ENCODE measurements at places on chromosomes 3 and 15.

DNA sequence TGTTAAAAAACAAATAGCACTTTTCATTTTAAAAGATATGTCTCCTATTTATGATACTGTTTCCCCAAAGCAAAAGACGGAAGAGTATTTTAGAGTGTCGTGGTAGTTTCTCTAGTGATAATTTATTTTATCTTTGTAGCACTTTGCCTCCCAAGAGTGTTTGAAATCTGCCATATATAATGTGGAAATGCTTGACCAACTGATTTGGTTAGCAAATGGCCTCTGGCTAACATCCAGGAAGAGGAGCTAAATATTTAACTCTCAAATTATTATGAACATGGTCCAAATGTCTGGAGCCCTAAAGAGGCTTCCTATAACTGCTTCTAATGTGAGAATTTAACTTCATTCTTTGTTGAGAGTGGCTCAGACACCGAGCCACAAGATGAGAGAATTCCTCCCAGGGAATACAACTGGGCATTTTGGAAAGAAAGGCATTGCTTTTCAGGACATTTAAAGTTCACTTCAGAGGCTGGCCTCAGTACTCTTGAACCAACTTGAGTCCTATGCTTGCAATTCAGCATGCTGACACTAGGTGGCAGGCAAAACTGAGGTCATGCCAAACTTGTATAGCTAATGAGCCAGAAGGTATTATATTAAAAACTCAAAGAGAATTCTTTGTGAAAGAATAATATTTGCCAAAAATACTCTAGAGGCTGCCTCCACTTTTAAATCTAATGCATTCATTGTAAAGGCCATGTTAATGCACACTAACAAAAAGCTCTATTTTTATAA is 104.5 kb downstream of the RARB start:
- DNase-seq, result peak; percentile 3

DNA sequence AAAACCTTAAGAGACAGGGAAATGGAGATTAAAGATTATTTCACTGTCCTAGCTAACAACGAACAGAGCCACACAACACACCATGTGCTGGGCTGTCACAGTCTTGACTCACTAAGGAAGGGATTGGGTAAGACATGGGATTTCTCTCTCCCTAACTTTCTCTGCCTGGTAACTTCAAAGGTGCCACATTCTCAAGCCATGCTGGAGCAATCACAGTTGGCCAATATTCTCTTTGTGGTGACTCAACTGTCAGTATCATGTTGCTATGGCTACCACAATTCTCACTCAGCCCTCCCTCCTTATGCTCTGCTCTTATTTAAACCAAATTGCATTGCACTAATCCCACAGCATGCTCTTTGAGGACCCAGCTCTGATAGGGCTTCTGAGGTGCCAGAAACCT is 74.0 kb downstream of the OXNAD1 start:
- no peak for DNase-seq

DNA sequence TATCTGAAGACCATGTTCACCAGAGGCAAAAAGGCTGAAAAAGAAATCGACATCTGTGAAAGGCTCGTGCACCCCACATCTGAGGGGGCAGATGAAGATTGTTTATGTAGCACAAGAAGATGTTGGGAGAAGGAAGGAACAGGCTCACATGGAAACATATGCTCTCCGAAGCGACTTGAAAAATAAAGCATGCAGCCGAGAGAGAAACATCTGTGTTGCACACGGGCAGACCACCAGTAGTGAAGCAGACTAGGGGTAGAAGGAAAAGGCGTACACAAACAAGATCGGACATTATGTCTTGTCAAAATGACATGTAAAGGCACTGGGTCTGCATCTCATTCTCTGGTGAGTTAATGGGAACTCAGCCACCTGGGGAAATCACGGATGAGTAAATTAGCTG is 356.5 kb downstream of the ZIC4 start:
- no peak for DNase-seq

DNA sequence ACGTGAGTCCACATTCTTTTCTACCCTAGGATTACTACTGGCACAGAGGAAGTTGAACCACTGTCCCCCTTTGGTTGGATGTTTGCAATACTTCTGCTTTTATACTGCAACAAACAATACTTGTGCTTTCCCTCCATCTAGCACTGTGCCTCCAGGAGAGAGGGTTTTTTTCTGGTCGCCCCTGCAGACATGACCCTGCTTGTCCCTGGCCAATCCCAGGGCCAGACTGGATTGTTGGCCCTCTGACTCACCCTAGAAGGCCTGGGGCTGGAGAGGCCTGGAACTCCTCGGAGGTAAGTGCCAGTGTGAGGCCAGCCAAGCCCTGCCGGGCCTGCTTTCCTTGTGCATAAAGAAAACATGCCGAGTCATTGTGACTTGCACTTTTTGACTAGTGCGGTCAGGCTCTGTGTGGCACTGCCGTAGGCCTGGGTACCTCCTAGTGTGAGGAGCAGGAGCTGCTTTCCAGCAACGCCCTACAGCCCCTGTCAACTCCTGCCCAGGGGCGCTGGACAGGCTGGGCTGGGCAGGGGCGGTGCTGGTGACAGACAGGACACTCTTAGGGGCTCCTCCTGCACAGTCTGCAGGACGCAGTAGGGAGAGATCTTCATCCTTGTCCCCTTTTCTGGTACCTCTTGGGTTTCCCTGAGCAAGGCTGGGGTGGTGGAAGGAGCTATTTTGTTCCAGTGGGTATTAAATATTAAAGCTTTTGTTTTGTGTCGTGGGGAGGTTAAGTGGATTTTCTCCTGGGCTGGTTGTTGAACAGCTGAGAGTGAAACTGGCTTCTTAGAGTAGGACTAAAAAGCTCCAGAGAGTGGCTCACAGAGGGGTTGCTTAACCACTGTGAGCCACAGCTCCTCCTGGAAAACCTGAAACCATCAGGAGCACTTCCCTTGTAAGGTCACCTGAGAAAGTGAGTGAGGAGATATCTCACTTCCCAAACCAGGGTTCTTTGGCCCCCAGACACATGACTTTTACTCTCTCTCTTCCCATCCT is 14.4 kb upstream of the TKT start:
- DNase-seq, result no peak

- DNase-seq, result no peak
Observed at GRCh38 chr3:113685956-113686721, 10.3 kb downstream of the USF3 start.

GRCh38 chr3:194588236-194588635 is 45.0 kb downstream of the TMEM44 start:
- DNase-seq, result no peak

DNA sequence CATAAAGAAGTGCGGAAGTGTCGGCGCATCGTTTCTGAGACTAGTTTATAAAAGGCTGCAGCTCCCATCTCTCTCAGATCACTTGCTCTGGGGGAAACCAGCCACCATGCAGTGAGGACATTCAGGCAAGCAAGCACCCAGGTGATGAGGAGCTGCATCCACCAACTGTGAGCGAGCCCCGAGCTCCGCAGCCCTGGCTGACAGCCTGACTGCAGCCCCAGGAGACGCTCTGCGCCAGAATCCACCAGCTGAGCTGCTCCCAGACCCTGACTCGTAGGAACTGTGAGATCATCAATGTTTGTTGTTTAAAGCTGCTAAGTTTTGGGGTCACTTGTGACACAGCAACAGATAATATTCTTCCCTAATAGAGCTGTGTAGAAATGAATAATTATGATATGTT is 5.0 kb upstream of the TM2D3 start:
- no peak for DNase-seq

GRCh38 chr15:20355256-20355868 is 186.2 kb downstream of the GOLGA6L6 start:
- DNase-seq, result no peak

GRCh38 chr15:69727121-69727924 is 274.7 kb downstream of the RPLP1 start:
- DNase-seq, result no peak

- no peak for DNase-seq
Observed at GRCh38 chr3:138046955-138047354, 37.0 kb downstream of the CLDN18 start.

GRCh38 chr3:137259089-137259488 is 301.3 kb downstream of the IL20RB start:
- no peak for DNase-seq

DNA sequence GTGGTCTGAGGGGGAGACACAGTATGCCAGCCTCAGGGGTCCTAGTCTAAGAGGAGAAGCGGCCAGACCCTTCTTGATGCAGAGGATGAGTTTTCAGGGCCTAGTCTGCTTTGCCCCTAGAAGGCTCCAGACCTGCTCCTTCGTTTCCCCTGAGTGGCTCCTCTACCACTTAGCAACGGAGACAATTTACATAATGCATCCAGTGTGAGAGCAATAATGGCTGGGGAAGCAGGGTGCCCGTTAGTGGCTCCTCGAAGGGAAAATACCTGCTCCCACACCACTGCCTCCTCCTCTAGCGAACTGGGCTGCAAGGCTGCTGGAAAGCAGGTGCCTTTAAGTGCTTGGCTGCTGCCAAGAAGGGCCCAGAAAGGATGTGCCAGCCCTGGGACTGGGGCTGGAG is 38.9 kb downstream of the CACNA2D2 start:
- no peak for DNase-seq

DNA sequence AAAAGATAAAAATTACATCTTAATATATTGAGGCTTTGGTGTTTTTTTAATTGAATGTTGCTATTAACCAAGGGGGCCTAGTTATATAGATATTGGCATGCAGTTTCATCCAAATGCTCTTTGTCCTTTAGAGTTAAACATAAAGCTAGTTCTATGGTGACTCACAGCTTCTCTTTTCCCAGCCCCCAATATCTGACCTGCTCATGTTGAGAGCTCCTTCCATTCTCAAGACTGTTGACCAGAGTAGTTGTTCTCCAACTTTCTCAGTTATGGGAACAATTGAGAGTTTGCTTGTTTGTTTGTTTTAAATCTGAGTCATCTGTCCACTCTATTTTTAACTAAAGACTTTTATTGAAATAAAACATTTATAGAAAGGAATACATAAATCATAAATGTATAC is 15.8 kb upstream of the RARB start:
- DNase-seq, result no peak

DNA sequence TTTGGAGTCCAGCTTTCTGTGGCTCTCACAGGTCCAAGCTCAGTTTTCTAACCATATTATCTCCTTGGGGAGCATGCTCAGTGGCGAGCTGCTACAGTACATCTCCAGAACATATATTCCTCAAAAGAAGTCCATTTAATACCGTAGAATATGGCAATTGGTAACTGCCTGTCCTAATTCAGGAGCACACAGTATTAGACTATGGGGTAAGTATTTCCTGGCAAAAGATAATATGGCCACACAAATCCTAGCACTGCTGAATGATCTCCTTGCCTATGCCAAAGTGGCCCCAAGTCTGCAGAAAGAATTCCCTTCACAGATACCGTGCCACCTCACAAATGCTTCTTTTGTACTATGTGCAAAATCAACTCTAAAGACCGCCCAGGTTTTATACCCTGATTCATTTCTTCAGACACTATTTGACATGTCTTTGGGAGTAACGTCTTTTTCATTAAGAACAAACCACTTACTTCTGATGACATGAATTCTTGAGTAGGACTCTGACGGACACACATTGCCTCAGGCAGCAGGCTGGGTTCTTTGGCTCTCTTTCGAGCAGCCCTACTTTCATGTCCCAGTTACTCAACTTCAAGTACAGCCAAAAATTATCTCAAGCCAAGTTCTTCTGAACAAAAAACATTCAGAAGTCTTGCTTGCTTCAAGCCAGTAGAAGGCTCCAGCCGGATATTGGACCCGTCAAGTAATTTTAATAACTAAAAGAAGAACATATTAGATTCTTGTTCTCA is 368.3 kb upstream of the DCBLD2 start:
- DNase-seq, result no peak

DNA sequence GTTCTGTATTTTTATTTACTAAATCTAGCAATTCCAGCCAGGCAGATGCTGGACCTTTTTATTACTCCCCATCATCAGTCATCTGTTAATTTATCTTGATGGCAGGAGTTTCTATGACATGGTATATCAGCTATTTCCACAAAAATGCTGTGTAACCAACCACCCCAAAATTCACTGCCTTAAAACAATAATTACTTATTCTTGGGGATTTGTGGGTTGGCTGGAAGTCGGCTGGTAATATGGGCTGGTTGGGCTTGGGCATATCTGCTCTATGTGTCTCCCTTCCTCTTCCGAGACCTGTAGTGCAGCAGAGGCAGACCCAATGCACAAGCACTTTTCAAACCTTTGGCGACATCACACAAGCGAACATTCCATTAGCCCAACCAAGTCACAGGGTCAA is 92.1 kb upstream of the UBE2E1 start:
- DNase-seq, result no peak

DNA sequence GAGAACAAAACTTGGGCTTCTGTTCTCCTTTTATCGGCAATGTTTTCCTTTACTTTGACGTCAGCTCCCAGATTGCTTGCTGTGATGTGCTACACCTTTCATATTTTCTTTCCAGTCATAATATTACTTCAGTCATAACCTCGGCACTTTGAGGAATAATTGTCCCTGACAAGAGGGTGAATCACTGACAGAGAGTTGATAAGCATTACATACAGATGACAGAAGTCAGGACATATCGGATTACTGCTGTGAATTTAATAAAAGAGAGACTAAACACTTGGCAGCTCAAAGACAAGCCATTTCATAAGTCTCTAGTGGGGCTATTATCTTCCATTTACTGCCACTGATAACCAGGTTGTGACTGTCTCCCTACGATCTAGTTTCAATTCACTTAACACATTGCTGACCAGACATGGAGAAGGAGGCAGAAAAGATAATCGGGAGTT is 362.1 kb upstream of the ARRDC4 start:
- no peak for DNase-seq

GRCh38 chr15:44738340-44738984 is 2.1 kb downstream of the TRIM69 start:
- no peak for DNase-seq

GRCh38 chr3:19945969-19946831 is 697 bp upstream of the RAB5A start:
- DNase-seq, result no peak

GRCh38 chr15:39792844-39793335 is 10.2 kb upstream of the FSIP1 start:
- no peak for DNase-seq

DNA sequence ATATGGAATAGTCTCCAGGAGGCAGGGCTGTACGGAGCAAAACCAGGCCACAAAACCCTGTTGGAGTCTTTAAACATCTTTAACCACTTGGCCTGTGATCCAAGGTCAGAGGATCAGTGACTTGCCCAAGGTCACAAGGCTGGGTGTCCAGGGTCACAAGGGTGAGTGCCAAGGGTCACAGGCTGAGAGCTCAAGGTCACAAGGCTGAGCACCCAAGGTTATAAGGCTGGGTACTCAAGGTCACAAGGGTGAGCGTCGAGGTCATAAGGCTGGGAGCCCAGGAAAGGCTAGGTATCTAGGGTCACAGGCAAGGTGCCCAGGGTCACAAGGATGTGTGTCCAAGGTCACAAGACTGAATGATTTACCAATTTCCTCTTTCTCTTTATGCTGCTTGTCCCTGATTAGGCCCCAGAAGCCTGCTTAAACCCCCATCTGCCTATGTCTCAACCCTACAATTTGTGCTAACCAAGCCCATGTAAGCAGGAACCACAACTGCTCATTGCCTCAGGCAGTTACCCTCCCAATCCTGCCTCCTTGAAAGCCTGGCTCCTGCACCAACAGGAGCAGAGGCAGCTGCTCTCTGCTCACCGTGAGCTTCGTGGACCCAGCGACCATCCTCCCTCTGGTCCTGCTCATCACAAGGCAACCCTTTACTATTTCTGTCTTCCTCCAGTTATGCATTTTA is 51.5 kb downstream of the MGLL start:
- DNase-seq, result no peak

Data from activated CD8-positive, alpha-beta memory T cell treated with anti-CD3 and anti-CD28 coated beads for 48 hours (primary cell).